Urothelium cell line (cell line): ENCODE measurements at places on chromosomes 1 and 21.

- no peak for DNase-seq
Observed at GRCh38 chr1:46969014-46969619, 27.8 kb upstream of the CYP4A11 start.

- DNase-seq: peak; percentile 25
Observed at GRCh38 chr1:8711151-8711550, 106.3 kb downstream of the RERE start.

- no peak for DNase-seq
Observed at GRCh38 chr1:222656391-222657155, 38.7 kb downstream of the MIA3 start.

- DNase-seq: no peak
Observed at GRCh38 chr1:161834967-161835550, 68.9 kb downstream of the ATF6 start.

DNA sequence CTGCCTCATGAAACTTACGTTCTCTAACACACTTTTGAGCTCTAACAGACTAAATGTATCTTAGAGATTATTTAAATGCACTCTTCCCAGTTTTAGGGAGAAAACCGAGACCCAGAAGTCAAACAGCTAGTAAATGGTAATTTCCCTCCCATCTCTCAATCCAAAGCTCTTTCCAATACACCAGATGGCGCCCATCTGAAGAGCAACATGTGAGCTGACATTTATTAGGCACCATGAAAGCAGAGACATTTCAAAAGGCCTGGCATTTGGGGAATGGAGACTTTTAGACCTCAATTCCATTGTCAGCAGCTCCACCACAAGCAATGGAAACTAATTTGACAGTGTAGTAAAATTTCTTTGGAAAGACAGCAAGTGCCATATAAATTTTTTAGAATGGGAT is 191.4 kb downstream of the DAB1 start:
- peak; percentile 7 for DNase-seq

DNA sequence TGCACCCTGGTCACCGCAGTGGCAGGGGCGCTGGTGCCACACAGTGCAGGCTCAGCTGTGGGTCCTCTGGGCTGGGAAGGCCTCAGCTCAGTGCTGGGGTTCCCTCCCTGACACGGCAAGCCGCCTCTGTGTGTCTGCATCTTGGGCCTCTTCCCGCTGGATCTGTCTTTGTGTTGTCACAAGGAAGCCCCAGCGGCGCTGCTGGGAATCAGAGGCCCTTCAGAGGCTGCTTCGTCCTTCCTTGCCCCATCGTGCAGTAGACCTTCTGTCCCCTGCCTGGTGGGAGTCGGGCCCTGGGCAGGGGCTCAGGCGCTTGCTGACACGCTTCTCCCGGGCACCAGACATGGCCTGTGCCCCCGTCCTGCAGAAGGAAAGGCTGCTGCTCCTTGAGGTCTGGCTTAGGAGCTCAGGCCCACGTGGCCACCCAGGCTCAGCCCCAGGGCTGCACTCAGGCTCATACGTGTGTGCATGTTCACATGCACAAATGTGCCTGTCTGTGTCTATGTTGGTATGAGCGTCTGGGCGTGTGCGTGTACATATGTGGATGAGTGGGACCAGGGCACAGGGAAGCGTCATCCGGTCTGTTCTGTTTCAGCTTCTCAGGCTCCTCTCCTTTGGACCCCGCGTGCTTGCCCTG is 24.3 kb upstream of the DIP2A start:
- DNase-seq: no peak

GRCh38 chr1:14969006-14969405 is 184.5 kb upstream of the TMEM51 start:
- no peak for DNase-seq

DNA sequence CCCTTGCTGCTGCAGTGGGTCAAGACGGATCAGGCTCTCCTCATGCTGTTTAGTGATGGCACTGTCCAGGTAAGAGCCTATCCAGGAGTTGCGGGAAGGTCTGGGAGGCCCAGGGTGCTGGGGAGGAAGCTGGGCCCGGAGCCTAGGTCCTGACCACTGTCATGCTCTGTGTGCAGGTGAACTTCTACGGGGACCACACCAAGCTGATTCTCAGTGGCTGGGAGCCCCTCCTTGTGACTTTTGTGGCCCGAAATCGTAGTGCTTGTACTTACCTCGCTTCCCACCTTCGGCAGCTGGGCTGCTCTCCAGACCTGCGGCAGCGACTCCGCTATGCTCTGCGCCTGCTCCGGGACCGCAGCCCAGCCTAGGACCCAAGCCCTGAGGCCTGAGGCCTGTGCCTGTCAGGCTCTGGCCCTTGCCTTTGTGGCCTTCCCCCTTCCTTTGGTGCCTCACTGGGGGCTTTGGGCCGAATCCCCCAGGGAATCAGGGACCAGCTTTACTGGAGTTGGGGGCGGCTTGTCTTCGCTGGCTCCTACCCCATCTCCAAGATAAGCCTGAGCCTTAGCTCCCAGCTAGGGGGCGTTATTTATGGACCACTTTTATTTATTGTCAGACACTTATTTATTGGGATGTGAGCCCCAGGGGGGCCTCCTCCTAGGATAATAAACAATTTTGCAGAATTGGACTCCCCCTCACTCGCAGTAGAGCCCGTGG is 1.7 kb downstream of the DYNLT4 start:
- no peak for DNase-seq
